ENCODE measurements at places on chromosomes 6 and 20.

DNA sequence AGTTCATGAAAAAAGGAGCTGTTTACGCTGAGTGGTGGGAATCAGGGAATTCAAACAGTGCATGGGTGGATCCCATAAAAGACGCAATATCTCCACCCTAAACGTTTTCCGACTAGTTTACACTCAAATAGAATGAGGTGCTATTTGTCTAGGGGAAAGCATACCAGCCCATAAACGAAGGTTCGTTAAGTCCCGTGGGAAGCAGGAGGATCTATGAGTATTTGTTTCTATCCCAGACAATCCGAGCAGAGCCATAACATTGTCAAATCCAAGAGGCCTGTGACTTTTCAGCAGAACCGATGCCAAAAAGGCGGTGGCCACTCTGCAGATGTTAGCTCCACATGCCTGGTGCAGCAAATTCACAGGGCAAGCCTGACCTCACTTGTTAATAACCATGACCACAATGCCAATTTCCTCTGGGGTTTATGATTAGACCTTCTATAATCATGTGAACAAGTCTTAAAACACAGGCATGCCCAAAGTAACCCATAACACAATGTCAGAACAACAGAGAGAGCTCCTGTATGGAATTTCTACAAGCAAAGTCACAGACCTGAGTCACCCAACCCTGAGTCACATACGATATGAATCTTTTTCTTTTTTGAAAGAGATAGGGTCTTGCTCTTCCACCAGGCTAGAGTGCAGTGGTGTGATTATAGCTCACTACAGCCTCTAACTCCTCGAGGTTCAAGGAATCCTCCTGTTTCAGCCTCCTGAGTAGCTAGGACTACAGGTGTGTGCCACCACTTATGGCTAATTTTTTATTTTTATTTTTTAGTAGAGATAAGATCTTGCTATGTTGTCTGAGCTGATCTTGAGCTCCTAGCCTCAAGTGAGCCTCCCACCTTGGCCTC is 123.3 kb downstream of the KIF13A start:
- DNase-seq = no peak

- no peak for DNase-seq
Measured at GRCh38 chr6:70864401-70864800, 92.5 kb downstream of the B3GAT2 start.

GRCh38 chr6:12472601-12473038 is 182.5 kb downstream of the EDN1 start:
- no peak for DNase-seq

DNA sequence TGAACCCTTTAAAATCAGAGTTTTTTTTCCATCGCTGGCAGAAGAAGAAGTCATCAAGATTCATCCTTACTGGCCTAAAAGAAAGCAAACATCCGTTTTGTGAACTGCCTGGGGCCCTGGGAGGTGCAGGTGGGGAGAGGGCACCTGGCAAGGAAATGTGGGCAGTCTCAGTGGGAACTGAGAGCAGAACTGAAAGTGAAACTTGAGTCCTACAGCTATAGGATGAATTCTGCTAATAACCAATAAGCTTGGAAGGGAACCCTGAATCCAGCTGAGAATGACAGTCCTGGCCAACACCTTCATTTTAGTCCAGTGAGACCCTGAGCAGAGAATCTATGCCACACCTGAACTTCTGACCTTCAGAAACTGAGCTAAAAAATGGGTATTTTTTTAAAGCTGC is 130.1 kb upstream of the ASCC3 start:
- no peak for DNase-seq

GRCh38 chr20:20358801-20359200 is 9.1 kb upstream of the INSM1 start:
- DNase-seq = no peak

- DNase-seq = peak; percentile 6
Measured at GRCh38 chr6:104126315-104127005, 733.3 kb downstream of the HACE1 start.

- DNase-seq = no peak
Measured at GRCh38 chr6:57087916-57088315, 2.1 kb upstream of the ZNF451 start.

DNA sequence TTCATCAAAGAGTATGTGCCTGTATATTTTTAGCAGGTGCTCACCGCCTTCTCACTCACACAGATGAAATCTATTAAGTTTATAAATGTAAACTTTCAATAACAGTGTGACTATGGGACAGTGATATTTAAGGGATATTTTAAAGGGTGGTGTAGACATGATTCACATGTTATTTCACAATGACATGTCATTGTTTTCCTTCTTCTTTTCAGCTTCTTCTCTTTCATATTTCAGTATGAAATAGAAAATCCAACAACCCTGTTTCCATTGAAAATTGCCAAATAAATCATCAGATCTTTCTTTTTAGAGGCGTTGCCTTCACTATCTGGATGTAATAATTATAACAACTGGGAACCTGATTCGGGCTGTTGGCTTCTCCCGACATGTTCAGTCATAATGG is 54.8 kb downstream of the PFDN4 start:
- DNase-seq = no peak

- no peak for DNase-seq
Measured at GRCh38 chr6:5308066-5308465, 46.8 kb downstream of the FARS2 start.
